ENCODE measurements at places on chromosomes 6 and 20.

GRCh38 chr6:169406034-169406433 is 152.4 kb upstream of the THBS2 start:
- no peak for DNase-seq

DNA sequence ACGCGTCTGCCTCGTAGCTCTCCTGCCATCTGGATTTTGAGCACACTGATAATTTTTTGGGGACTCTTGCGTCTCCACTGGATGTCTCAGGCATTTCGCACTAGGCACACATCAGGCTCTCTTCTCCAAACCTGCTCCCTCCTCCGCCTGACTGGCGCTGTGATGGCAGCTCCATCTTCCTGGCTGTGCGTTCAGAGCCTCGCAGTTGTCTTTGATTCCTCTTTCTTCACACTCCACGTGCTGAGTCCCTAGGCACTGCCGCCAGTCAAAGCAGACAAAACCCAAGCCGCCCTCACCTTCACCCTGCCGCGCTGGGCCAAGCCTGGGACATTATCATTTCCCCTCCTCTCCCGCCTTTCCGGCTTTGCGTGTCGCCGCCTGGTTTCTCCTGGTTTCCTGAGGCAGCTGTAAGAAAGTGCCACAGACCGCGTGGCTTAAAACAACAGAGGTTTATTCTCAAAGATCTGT is 778 bp downstream of the PSMG4 start:
- peak; percentile 32 for DNase-seq

- no peak for DNase-seq
Observed at GRCh38 chr6:100549406-100550167, 84.9 kb upstream of the SIM1 start.

- no peak for DNase-seq
Observed at GRCh38 chr20:60381643-60382400, 423.6 kb downstream of the CDH26 start.

- peak; percentile 58 for DNase-seq
Observed at GRCh38 chr6:34246563-34247391, 2.0 kb downstream of the SMIM29 start.

- peak; percentile 75 for DNase-seq
Observed at GRCh38 chr6:41560431-41561192, 14.4 kb downstream of the FOXP4 start.

- DNase-seq: no peak
Observed at GRCh38 chr6:132198040-132198439, 203.2 kb downstream of the MOXD1 start.

- no peak for DNase-seq
Observed at GRCh38 chr6:30914854-30915590, 984 bp downstream of the VARS2 start.

DNA sequence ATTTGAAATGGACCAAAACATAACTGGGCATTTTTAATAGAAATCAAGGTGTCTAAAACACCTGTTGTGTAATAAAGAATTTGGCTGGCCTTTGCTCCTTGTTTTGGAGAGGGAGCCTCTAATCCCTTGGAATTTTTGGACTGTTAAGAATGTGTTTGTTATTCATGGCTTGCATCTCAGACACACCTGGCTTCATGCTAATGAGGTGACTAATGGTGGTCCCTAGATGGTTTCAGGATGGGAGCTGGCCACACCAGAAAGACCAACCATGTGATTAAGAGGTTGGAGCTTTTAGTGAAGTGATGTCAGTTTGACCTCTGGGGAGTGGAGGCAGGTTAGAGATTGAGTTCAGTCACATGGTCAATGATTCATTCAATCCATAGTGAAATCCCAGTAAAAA is 328.4 kb downstream of the DHX35 start:
- DNase-seq: no peak

GRCh38 chr6:96721227-96721626 is 116.0 kb downstream of the GPR63 start:
- DNase-seq: no peak

- no peak for DNase-seq
Observed at GRCh38 chr6:156647140-156647784, 129.9 kb upstream of the ARID1B start.

GRCh38 chr6:168158213-168158979 is 79.4 kb upstream of the FRMD1 start:
- no peak for DNase-seq

GRCh38 chr6:129402244-129402643 is 307.7 kb downstream of the ARHGAP18 start:
- DNase-seq: no peak

GRCh38 chr6:44044154-44044539 is 83.1 kb downstream of the MRPL14 start:
- DNase-seq: no peak

GRCh38 chr20:43543138-43543537 is 15.7 kb upstream of the SGK2 start:
- no peak for DNase-seq

GRCh38 chr6:39214846-39215639 is 14.2 kb downstream of the KCNK5 start:
- DNase-seq: no peak

GRCh38 chr6:135728589-135728988 is 122.9 kb upstream of the PDE7B start:
- no peak for DNase-seq

DNA sequence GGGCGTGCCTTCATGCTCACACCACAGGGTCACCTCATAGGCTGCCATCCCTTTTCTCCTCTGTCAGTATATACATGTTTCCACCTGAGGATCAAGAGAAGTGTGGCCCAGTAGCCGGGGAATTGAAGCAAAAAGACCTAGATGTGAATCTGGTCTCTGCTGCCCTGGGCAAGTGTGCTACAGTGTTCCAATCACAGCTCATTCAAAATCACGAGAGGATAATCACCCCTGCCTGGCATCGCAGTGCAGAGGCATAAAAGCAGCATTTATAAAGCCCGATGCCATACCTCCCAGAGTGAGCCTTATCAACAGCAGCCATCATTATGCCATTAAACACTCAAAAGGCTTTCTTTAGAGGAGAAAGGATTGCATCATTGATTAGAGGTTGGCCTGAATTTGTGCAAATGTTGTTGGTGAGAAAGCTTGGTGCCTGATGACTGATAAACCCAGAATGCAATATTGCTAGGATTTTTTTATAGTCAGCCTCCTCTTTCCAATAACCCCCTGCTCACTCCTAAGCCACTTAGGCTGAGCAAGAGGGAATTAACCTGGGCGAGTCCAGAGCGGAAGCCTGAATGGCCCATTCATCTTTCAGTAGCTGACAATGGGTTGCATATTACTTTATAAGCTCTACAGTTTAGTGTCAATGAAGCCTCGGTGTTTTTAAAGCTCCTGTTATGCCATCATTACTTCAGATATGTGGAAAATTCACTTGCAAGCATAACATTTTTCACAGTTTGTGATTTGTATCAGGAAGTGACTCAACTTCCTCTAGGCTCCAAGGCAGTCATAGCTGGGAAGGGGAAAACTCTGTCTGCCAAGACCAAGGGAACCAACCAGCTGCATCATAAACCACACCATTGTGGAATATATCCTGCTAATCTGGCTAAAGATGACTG is 92.5 kb upstream of the NXT1 start:
- no peak for DNase-seq

DNA sequence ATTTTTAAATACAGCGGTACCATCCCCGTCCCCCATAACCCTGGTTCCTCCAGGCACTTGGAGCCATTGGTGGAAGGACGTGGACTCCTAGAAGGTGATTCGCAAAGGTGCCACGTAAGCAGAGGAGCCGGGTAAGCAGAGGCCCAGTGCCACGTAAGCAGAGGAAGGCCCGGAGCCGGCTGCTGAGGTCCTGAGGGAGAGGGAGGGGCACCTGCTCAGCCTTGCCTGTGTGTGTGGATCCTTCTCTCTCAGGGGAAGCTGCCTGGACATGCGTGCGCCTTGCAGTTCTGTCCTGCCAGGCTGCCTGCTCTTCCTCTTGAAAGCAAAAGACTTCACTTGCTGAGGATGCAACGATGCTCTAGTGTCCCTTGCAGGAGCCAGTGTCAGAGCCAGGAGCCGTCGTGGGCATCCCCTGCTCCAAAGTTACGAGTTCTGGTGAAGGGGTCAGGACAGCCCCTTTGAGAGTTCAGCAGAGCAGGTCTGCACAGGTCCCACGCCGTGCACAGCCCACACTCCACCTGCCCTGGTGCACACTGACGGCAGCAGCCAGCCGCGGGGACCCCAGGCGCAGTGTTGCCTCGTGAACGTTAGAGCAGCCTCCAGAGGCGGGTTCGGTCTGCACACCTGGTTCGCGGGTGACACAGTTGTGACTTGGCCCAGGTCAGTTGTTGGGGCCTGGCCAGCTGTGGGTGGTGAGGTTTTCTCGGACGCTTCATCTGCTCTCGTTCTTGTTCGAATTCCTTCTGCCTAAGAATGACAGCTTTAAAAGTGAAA is 1.9 kb upstream of the NKAIN4 start:
- no peak for DNase-seq

GRCh38 chr6:87716928-87717614 is 15.0 kb upstream of the AKIRIN2 start:
- DNase-seq: no peak

DNA sequence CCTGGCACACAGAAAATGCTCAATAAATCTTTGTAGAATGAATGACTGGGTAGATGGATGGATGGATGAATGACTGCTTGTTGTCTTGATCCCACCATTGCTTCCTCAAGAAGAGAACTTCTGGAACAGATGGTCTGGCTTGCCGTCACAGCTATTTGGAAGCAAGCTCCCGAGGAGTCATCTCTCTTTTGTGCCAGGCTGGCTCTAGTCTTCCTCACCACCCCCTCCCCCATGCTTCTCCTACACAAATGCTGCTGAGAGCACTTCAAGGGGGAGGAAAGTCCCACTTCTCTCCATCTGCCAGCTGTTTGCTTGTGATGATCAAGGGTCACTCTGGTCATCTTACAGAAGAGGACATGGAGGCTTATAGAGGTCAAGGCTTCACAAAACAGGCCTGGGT is 11.6 kb upstream of the KCNG1 start:
- DNase-seq: no peak

DNA sequence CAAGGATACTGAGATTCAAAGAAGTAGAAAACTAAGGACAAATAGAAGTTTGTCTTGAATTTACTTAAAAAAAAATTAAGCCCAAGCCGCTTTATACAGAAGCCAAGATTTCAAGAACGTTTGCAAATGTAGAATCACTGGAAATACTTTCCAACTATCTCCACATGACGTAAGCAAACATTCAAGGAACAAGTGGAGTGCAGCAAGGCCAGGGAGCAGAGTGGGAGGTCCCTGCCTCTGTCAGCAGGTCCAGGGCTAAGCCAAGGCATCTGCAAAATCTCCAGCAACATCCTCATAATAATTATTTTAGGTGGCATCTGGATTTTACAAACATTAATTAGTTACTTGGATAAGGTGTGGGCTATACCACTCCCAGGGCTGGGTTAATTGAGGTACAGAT is 60.1 kb upstream of the AKIRIN2 start:
- no peak for DNase-seq

GRCh38 chr6:114419175-114419574 is 76.4 kb upstream of the HS3ST5 start:
- no peak for DNase-seq

GRCh38 chr6:5078121-5078669 is 6.9 kb upstream of the PPP1R3G start:
- no peak for DNase-seq

- DNase-seq: no peak
Observed at GRCh38 chr6:36349240-36349639, 12.6 kb upstream of the BNIP5 start.

GRCh38 chr20:38633577-38634093 is 32.0 kb downstream of the ARHGAP40 start:
- DNase-seq: peak; percentile 56

GRCh38 chr6:159695984-159696383 is 2.9 kb upstream of the SOD2 start:
- DNase-seq: no peak

DNA sequence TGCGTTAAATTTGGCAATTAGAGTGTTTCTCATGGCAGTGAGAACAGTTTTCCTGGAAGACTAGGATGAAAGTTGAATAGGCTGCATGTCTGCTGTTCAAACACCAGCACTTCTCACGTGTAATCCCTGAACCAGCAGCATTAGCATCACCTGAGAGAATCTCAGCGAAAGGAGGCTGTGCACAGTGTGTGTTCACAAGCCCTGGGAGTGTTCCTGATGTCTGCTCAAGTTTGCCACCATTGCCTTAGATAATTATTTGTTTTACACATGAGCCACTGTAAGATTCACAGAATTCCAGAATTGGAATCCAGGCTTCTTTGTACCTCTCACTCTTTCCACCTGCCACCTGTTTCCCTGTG is 117.3 kb downstream of the JARID2 start:
- no peak for DNase-seq

DNA sequence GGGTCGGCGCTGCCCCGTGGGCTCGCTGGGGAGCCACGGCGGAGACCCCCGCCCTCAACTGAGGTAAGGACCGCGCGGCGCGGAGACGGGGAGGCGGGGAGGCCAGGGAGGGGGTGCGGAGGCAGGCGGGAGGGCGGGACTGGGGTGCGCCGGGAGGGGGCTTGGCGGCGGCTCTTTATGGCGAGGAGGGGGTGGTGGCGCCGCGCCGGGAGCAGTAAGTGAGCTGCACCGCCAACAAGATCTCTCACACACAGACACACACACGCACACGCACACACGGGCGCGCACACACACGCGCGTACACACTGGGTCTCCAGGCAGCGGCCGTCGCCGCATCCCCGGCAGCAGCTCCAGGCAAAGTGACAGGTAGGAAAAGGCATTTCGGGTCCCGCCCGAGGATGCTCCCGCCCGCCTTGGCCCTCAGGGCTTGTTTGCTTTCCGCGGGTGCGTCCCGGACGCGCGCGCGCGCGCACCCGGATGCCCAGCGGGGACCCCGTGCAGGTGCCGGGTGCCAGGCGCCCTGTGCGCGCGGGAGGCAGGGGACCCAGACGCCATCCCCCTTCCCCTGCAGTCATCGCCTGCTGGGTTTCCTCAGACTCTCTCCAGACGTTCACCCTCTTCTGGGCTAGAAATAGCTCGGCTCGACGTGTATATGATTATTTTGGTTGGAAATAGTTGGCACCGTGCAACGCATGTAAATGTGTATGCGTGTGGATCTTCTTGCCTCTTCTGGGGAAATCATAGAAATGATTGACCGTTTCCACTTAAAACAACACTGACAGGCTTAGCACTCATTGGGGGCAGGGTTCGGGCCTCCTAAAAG is at the start of gene PLCB4:
PLCB4 (plus strand) TSS at position 247 of the 823 bp plus-strand sequence. CDS start 238,728 bp downstream, outside the sequence.
- no peak for DNase-seq

DNA sequence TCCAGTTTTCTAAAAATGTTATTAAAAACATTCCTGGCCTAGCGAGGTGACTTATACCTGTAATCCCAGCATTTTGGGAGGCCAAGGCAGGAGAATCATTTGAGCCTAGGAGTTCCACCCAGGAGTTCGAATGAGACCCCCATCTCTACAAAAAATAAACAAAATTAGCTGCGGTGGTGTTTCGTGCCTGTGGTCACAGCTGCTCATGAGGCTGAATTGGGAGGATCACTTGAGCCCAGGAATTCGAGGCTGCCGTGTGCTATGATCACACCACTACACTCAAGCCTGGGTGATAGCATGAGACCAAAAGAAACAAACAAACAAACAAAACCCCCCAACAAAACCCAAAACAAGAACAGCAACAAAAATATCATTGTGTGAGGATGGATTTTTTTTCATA is 19.8 kb upstream of the POLR1H start:
- DNase-seq: no peak

DNA sequence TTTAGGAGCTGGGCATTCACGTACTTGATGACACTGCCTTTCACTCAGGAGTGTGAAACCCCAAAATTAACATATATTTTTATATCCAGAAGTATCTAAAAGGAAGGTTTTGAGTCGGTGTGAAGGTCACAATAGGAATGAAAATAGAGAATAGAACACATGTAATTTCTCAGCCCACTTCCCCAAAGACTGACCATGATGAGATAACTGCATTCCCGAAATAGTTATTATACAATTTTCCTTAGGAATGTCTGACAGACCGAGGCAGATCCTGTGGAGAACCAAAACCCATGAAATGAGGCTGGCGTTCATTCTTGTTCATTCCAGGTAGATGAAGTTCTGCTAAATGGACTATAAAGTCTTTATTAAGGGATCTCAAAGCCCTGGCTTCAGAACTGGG is 10.3 kb downstream of the NSFL1C start:
- DNase-seq: no peak
